ENCODE measurements at places on chromosomes 11 and 22.

GRCh38 chr11:111360150-111361043 lies 18.7 kb downstream of the POU2AF1 start:
- DNase-seq, result no peak

DNA sequence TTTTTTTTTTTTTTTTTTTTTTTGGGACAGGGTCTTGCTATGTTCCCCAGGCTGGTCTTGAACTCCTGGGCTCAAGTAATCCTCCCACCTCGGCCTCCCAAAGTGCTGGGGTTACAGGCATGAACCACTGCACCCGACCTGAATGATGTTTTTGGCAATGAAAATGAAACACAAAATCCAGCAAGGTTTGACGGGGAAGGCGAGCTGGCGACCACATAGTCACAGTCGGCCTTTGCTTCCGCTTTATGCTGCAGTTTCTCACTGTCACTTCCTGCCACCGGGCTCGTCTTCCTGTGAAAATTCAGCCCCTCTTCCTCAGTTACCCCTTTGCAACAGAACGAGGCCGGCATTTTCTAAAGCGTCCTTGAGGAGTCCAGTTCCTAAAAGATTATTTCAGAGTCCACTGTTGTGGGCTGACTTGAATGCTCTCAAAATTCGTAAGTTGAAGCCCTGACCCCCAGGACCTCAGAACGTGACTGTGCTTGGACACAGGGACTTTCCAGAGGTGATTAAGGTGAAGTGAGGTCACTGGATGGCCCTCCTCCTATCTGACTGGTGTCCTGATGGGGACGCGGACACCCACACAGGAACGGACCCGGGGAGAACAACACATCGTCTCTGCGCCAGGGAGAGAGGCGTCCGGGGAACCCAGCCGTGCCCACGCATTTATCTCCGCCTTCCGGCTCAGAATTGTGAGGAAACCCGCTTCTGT lies 2.9 kb upstream of the BID start:
- DNase-seq, result no peak

DNA sequence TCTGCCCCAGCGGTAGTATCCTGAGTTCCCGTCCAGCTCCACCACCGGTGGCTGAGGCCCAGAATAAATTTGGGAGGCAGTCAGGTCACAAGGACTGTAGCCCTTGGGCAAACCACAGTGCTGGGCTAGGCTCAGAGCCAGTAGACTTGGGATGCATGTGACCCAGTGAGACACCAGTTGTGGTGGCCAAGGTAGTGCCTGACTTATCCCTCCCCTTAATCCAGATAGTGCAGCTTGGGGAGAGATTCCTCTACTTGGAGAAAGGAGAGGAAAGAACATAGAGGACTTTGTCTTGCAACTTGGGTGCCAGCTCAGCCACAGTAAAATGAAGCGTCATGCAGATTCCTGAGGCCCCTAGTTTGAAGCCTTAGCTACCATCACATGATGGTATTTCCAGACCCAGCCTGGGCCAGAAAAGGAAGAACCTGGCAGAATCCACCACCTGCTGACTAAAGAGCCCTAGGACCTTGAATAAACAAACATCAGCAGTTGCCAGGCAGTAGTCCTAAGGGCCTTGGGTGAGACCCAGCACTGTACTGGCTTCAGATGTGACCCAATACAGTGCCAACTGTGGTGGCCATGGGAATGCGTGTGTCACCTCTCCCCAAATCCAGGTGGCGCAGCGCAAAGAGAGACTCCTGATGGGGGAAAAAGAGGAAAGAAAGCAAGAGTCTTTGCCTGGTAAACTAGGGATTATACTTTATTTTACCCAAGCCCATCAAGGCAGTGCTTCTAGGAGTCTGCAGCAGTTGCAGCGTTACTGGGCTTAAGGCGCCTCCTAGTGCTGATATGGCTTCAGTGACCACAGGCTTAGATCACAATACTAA lies 17.0 kb upstream of the DDX10 start:
- DNase-seq, result peak; percentile 59

GRCh38 chr22:36528341-36528740 lies 625 bp downstream of the EIF3D start:
- DNase-seq, result no peak

- DNase-seq, result no peak
These were observed 7.1 kb upstream of the CDC42EP2 start for GRCh38 chr11:65307298-65308229.

DNA sequence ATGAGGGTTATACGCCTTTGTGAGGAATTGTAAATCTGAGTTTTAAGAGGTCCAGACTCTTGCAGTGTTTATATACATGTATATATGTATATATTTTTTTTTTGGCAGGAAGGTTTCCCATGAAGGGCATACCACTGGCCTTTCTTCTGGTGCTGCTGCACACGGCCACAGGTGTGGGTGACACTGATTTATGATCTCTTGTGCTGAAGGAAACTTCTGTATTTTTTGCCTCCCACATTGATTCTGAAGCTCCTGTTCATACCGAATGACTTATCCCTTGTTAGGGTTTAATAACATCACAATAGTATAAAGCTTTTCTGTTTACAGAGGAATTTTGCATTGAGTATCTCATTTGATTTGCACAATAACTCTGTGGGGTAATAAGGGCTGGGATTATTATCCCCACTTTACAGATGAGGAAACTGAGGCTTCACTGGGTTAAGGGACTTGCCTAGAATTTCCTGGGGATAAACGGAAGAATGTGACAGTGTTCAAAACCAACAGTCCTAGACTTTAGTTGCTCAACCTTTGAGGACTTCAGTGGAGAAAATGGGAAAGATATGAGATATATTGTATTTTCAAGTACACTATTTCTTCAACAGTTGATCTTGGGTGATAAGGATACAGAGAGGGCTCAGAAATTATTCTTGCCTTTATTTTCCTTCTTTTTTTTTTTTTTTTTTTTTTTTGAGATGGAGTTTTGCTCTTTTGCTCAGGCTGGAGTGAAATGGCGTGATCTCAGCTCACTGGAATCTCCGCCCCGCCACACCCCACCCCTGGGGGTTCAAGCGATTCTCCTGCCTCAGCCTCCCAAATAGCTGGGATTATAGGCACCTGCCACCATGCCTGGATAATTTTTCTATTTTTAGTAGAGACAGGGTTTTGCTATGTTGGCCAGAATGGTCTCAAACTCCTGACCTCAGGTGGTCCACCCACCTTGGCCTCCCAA lies 70.1 kb downstream of the MICAL2 start:
- no peak for DNase-seq

GRCh38 chr11:15941206-15941770 lies 415.1 kb downstream of the SOX6 start:
- DNase-seq, result no peak

DNA sequence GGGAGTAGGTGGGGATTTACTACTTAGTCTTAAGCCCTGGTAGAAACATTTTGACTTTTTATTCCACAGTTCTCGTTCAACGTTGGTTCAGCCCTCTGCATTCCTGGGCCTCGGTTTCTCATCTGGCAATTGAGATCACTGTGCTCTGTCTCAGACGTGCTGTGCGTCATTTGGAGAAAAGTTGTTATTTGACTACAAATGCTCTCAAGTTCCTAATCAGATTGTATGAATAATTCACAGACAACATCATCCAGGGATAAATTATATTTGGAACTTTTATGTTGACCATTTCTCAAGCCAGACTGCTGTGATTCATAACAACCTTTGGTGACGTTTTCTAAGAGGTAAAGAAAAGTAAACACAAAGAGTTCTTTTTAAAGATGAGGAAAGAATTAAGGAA lies 69.2 kb downstream of the BLID start:
- DNase-seq, result no peak

- no peak for DNase-seq
These were observed 6.8 kb downstream of the NHERF4 start for GRCh38 chr11:119192111-119192510.

DNA sequence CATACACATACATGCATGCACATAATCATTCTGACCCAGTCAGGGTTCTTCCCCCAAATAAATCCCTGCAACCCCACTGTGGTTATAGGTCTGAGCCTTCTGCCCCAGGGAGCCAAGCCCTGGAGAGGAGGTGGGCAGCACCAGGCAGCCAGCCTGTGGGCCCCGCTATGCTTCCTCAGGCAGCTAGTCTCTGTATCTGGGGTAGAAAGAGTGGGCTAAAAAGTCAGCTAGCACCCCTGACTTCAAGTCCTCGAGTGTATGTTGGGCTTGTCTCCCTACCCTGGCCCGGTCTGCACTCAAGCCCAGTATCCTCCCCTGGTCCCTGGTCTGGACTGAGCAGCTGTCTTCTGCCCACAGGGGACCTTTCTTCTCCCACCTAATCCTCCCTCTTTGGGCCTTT lies 28.0 kb downstream of the KCNQ1OT1 start:
- DNase-seq, result no peak

DNA sequence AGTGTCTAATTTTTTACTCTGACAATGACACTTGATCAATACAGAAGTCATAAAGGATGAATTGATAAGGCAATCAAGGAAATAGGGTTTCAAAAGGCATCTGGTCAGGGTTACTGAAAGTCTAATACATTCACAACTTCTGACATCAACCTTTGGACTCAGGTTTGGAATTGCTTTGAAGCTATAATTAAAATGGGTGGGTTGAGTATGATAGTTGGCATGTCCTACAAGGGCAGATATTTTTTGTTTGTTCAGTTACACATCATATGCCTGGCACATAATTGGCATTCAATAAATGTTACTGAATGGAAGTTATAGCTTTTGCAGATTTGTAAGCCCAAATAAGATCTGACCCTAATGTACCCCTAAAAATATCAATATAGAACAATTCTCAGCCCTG lies 7.3 kb upstream of the FUT4 start:
- no peak for DNase-seq

DNA sequence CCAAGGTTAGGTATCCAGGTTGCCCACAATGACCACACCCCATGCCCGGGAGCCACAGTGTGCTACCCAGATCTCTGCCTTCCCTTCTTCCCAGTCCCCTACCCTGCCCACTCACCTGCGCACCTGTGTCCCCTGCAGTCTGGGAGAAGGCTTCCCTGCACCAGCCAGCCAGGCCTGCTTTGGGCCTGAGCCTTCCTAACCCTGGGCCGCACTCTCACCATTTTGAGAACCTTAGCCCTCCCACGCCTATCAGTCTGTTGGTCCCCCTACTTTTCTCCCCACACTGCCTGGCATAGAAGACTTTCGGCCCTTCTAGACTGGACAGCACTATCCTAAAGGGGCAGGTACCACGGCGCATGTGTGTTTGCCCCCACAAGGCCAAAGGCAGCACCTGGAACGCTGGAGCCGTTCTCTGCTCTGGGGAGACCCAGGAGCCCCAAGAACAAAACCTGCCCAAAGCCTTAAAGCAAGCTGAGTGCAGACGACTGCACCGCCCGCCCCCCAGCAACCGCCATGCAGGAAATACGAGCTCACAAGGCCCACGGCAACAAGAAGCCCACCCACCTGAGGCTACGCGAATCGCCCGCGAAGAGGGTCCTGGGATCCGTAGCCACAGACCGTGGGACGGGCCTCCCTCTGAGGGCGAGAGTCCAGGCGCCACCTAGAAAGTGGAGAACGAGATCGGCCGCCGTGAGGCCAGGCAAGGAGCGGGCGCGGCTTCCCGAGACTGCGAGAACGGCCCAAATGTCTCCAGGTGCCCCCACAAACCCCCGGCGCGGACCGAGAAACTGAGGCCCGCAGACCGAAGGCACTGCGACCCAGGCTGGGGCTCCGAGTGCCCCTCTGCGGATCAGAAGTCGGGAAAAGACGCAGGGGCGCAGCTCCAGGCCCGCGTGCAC lies 546 bp downstream of the GNB1L start:
- no peak for DNase-seq

DNA sequence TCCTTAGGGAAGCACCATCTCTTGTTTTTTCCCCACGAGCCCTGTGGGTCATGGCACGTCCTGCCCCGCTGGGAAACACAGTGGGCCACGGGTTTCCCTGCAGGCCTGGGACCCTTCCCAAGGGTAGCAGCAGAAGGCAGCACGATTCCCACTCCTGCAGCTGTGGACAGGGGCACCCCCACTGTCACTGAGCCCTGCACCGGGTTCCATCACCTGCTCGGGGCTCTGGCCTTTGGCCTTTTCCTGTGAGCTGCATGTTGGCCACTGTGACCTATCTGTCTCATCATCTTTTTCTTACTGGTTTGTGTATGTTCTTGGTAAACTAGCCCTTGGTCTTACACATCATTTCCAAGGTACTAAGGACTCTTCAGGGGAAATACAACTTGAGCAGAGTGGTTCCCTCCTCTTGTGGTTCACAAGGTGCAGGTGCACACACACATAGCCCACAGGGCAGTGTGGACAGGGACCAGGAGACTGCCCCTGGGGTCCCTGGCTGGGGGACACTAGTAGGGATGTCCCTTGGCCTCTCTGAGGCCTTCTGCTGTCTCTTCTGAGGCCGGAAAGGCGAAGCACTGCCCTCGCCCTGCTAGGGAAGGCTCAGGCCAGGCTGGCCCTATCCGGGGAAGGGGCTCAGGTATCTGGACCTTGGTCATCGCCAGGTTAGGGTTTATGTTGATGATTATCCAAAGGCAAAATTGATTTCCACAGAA lies 19.0 kb upstream of the TXNRD2 start:
- DNase-seq, result no peak

DNA sequence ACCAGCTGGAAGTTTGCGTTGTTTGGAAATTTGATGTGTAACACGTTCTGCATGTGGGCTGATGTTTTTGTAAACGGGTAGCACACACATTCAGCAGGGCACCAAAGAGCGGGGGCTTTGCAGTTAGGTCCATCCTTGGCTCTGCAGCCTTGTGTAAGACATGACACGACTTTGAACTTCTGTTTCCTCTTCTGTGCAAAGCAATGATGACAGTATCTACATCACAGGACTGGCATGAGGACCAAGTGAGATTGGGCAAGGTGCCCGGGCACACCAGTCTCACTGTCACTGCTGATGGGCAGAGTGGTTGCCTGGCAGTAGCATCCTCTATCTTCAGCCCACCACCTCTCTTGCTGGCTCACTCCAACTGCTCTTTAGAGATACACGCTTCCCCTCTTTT lies 3.3 kb downstream of the TCN2 start:
- DNase-seq, result no peak

DNA sequence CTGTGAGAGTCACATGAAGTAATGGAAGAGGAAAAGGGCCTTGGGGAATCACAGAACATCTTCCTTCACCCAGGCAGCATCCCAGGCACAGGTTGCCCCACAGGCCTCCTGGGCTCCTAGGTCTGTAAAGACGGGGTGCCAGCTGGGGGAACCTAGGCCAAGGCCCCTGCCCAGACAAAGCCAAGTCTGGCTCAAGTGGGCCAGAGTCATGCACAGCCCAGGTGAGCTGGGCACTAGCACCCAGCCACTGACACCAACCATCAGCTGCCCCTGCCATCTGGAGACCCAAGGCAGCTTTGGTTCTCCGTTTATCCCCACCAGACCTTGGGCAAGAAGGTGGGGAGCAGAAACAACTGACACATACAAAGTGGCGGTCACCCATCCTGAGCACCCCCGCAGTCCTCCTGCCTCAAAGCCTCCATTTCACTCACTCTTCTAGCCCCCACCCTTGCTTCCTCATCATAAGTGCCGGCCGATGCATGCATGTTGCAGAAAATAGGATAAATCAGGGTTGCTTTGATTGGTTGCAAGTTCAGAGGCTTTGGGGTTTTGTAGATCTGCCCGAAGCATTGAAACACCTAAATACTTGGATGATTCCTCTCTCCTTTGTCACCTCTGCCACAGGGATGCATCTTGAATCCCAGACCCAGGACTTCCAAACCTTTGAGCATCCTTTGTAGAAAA lies 26.5 kb upstream of the TMPRSS4 start:
- no peak for DNase-seq

- no peak for DNase-seq
These were observed 7.7 kb downstream of the TMPRSS13 start for GRCh38 chr11:117921456-117921855.

GRCh38 chr22:39254122-39254521 lies 9.3 kb upstream of the PDGFB start:
- no peak for DNase-seq

GRCh38 chr22:39820256-39820655 lies 73.3 kb downstream of the ENTHD1 start:
- DNase-seq, result no peak

- DNase-seq, result no peak
These were observed 27.5 kb downstream of the DSCAML1 start for GRCh38 chr11:117769533-117769932.

All from COR-L47 (cell line).